H1 (cell line): ENCODE measurements at places on chromosomes 12 and 14. TPM values are rescaled to one million over a fixed set of nuclear protein-coding genes. Genes with fewer than 3 reads are reported as not detected.

- DNase-seq: no peak
Observed at GRCh38 chr12:49292729-49293055, 2.3 kb upstream of the PRPH start.

GRCh38 chr14:80427101-80427500 is 215.8 kb upstream of the DIO2 start:
- no peak for DNase-seq

DNA sequence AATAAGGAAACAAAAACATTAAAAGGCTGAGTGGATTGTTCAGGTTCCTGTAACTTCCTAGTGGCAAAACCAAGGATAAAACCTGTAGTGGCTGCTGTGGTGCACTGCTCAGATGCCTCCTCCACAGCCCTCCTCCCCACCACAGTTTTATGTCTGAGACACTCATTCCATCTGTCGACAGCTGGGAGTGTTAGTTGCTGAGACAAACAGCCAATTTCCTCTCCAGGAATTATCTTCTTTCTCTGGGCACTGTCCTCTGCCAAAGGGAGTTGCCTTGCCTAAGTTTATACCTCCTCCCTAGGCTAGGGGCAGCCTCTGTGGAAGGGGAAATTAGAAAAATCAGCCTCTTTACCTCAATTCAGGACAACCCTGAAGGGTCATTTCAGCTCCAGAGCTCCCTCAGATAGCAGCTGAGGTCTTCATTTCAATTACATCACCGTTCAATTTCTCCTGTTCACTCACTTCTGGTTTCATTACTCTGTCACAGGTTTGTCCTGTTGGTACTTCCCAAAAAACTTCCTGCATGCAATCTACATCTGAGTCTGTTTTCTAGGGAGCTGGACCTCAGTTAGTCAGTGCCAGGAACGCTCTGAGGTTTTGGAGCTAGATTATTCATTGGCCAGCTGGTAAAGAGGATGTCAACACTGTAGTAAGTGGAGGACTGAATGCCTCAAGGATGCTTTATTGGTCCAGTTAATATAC is 74.9 kb upstream of the ATP2B1 start:
- DNase-seq: no peak

BEST3 gene
- 0.17 TPM in 1 of 2 replicates, not detected in the other for total RNA-seq

- DNase-seq: no peak
Observed at GRCh38 chr14:95526483-95527386, 8.1 kb upstream of the GLRX5 start.

DNA sequence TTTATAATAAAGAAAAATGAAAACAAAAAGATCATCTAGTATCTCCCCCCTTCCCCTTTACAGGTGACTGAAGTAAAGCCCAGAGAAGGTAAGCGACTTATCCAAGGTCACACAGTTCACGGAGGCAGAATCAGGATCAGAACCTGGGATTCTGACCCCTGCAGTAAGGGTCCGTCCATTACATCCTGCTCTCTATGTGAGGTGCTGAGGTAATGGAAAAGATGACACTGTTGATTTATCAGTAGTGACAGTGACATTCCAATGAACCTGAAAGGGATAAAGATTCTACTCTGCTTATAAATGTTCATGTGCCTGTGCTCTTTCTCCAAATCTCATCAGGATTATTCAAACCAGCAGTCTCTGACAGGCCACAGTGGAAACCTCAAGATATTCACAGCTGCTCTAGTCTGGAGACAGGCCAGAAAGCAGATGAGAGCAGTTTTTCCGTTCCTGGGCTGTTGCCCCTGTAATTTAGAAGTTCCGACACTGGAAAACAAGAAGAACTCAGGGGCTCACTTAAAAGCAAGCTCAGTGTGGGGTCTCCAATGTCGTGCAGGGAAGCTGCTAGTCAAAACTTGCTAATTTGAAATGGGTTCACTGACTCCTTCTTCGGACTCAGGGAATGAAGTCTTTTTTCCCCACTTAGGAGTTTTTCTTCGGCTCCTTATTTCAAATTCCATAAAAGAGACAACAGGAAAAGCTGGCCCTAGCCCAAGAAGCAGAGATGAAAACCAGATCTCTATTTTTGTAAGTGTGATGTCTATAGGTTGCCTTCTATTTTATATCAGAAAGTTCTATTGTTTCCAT is 131.8 kb upstream of the EEA1 start:
- no peak for DNase-seq

DNA sequence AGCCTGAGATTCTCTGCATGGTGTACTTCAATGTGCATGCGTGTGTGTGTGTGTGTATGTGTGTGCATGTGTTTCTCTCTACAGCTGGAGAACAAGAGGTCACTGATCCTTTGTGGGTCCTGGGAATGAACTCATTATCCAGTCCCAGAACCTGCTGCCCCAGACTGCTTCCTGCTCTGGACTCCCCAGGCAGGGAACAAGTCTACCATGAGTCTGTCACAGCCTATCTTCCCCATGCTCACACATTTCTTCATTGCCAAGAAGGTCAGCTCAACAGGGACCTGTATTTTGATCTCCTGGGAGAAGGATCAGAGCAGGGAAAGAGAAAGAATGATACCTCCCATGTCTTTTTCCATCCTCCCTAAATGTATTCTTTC is 2.9 kb upstream of the AGAP2 start:
- DNase-seq: no peak

IFNG-AS1 gene
- total RNA-seq: not detected in 2 replicates

GPR162 gene
- total RNA-seq: 8.6 and 8.8 TPM in 2 replicates

SYNDIG1L gene
- total RNA-seq: 3.0 and 3.5 TPM in 2 replicates

CEBPE gene
- not detected in 2 replicates for total RNA-seq

GRCh38 chr14:34199585-34199984 is 248.7 kb upstream of the EGLN3 start:
- no peak for DNase-seq

A2M gene
- not detected in 2 replicates for total RNA-seq

- DNase-seq: no peak
Observed at GRCh38 chr12:9039397-9039977, 50.1 kb downstream of the KLRG1 start.

GRCh38 chr14:99853206-99853605 is 60.0 kb downstream of the EML1 start:
- DNase-seq: no peak

IFI27L1 gene
- total RNA-seq: 19.9 and 21.2 TPM in 2 replicates

GRCh38 chr12:30169839-30170591 is 386.3 kb upstream of the TMTC1 start:
- peak; percentile 10 for DNase-seq

DNA sequence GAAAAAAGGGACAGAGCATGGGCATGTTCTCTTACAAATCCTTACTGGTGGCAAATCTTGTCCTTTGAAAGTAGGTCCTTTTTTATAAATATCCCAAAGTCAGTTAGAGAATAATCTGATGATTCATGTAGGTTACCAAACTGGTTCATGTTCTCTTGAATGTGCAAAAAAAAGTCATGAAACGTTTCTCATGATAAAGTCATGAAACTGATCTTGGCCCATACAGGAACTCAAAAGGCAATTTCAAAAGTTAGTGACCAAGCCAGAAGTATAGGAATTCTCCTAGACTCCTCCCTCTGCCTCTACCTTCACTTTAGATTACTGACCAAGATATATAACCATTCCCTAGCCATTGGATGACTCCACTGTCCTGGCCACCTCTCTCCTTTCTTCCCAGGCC is 27.3 kb upstream of the SPTSSA start:
- DNase-seq: no peak

- DNase-seq: no peak
Observed at GRCh38 chr14:22213120-22213519, 375.9 kb downstream of the DAD1 start.

SMAGP gene
- 9.2 and 9.4 TPM in 2 replicates for total RNA-seq

GRCh38 chr12:48002414-48002730 is 1.9 kb downstream of the COL2A1 start:
- DNase-seq: peak; percentile 55

INSM2 gene
- 0.10 TPM in 1 of 2 replicates, not detected in the other for total RNA-seq

DNA sequence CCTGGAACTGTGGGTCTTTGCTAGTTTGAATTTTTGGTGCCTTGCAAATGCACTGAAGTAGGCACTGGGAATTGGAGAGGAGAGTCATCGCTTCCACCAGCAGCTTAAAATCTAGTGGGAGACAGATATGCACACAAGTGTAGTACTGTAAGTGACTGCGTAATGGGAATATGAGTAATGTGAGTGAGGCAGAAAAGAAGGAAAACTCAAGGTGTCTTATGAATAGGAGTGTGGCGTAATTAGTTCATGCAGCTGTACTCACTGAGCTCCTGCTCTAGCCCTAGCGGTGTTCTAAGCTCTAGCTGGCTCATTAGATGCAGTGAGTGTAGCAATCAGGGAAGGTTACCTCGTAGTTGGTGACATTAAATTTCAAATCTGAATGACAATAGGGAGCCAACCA is 2.8 kb downstream of the TCP11L2 start:
- no peak for DNase-seq

STAB2 gene
- not detected in 2 replicates for total RNA-seq

DNA sequence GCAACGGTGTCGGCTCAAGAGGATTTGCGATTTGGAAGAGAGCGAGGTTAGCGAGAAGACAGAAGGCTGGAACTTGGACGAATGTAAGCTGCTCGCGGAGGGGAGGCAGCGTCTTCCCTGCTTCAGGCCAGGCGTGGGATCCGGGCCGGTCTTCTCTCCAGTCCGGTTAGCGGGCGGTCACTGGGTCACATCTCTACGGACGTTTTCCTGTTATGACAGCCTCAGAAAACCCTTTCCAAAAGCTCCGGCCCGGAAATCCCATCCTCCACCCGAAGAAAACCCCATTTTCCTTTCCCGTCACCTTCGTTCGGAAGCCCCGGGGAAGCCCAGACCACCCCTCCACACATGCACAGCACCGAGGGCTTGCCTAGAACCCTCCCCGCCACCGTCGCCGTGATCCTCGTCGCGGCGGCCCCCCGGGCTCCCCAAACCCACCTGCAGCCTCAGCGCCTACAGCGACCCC is 268 bp downstream of the NDUFB1 start:
- DNase-seq: no peak

DNA sequence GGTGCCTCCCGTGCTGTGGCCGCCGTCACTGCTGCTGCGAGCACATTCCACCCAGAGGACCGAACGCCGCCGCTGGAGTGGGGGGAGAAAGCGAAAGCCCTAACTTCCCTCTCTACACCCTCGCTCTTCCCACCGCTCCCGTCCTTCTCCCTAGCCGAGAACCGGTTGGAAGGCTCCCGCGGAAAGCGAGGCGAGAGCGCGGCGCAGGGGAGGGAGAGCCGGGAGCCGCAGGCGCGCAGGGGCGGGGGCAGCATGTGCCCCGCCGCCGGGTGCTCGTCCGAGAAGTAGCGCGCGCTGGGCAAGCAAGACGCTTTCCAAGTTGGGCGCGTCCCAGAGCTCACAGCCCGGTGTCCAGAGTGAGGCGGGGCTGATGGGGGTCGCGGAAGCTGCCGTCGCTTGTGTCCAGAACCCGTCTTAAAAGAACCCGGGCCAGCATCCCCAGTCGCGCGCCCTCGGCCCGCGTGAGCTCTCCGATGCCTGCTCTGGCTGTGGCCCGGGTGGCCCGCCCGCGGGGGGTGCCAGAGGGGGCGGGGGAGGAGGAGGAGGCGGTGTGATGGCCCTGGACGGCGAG is at the start of gene TRHDE:
TRHDE (plus strand) TSS at position 280 of the 571 bp plus-strand sequence; CDS start at position 554, 274 bp downstream.
- no peak for DNase-seq
